LHCN-M2 (cell line): ENCODE measurements at places on chromosomes 13 and 19. TPM values are rescaled to one million over a fixed set of nuclear protein-coding genes. Genes with fewer than 3 reads are reported as not detected.

The GRK1 gene
- not detected in 2 replicates for total RNA-seq

The TMC4 gene
- total RNA-seq, result 0.40 and 0.51 TPM in 2 replicates

The NOTCH3 gene
- total RNA-seq, result 10.3 and 13.8 TPM in 2 replicates

The TRIM28 gene
- total RNA-seq, result 413 and 418 TPM in 2 replicates

The SIGLEC6 gene
- total RNA-seq, result not detected in 2 replicates

The USHBP1 gene
- not detected in 2 replicates for total RNA-seq

The ZNF468 gene
- 24.2 and 25.8 TPM in 2 replicates for total RNA-seq

The PSG1 gene
- total RNA-seq, result 0.13 and 1.4 TPM in 2 replicates

The S1PR5 gene
- total RNA-seq, result not detected in 2 replicates

The ZNF865 gene
- total RNA-seq, result 2.2 and 3.0 TPM in 2 replicates

The CACNG7 gene
- 0.13 and 0.23 TPM in 2 replicates for total RNA-seq
